ENCODE measurements at places on chromosomes 7 and 10.

- DNase-seq, result no peak
These were observed 36.7 kb downstream of the ARHGAP22 start for GRCh38 chr10:48568131-48568530.

DNA sequence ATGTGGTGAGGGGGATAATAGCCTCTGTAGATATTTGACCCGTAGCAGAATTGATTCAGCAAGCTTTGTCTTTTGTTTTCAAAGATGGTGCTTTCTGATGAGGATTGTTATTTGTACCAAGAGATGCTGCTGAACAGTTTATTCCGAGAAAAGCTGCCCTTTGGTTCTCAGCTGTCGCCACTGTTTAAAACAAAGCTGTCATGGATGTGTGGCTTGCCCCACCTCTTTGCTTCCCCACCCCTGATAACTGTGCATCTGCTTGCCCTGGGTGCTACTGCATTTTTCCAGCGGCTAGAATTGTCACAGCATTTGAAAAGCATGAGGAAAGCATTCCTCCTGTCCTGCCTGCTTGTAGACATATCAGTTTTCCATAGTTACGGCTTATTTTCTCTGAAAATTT, 226.9 kb upstream of the CSTF2T start:
- DNase-seq, result no peak

DNA sequence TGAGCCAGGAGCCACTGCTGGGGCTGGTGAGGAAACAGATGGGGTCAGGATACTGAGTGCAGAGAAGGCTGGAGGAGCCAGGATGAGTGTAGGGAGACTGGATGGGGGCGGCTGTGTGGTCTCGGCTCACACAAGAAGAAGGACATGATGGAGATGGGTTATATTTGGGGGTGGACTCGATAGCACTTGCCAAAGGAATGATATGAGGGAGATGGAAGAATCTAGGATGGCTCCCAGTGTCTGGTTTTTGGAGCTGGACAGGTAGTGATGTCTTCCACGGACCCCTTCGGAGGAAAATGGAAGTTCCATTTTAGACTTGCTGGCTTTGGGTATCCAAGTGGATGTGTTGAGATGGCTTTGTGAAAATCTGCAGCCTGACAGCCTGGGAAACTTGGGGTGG, 83.9 kb downstream of the CDH23 start:
- DNase-seq, result no peak

DNA sequence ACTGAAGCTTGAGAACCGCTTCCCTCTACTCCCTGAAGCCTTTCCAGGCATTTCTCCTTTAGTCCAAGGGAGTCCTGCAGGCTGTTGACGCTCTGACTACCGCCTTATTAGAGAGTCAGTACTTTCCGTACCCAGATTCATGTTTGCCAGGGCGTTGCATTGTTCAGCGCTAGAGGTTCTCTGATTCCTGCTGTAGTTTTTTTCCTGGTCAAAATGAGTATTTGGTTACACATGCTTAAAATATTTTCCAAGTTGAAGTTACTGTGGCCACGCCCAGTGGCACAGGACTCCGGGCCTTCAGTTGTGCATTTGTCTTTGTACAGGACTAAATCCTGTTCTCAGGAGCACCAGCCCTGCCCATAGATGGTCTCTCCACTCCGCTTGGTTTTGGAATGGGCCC, 7.9 kb downstream of the MTURN start:
- peak; percentile 15 for DNase-seq

DNA sequence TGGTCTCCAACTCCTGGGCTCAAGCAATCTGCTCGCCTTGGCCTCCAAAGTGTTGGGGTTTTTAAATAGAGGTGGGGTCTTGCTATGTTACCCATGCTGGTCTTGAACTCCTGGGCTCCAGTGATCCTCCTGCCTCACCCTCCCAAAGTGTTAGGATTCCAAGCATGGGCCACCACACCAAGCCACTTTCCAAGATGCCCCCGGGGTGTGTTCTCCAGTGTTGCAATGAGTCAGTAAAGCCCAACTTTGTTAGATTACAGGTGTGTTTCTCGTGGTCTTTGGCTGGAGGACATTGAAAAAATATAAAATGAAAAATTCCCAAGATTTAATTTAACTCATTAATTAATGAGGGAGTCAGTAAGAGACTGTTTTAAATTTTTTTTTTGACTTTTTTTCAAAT, 29.2 kb downstream of the TACR2 start:
- no peak for DNase-seq

- peak; percentile 30 for DNase-seq
These were observed 60.6 kb downstream of the DNAH11 start for GRCh38 chr7:21603462-21603861.

GRCh38 chr7:40726559-40726958, 591.8 kb downstream of the SUGCT start:
- no peak for DNase-seq

DNA sequence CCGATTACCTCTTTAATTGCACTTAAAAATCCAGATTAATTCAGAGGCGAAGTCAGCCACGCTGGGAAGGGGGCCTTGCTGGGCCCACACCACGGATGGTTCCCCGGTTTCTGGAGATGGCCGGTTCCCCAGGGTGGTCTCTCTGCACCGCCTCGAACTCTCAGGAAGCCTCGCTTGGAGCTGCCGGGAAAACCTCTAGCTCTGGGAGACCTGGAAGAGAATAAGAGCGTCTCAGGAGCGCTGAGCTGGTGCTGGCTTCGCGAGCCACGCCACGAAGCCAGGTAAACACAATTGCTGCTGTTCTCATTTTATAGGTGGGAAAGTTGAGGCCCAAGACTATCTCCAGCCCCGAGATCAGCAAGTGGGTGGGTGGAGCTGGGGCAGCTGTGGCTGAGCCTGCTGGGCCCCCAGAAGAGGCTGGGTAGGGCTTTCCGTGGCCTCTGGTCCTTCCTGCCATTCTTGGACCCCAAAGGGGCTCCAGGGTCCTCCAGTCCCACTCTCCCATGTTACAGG, 110.4 kb downstream of the MICALL2 start:
- no peak for DNase-seq

DNA sequence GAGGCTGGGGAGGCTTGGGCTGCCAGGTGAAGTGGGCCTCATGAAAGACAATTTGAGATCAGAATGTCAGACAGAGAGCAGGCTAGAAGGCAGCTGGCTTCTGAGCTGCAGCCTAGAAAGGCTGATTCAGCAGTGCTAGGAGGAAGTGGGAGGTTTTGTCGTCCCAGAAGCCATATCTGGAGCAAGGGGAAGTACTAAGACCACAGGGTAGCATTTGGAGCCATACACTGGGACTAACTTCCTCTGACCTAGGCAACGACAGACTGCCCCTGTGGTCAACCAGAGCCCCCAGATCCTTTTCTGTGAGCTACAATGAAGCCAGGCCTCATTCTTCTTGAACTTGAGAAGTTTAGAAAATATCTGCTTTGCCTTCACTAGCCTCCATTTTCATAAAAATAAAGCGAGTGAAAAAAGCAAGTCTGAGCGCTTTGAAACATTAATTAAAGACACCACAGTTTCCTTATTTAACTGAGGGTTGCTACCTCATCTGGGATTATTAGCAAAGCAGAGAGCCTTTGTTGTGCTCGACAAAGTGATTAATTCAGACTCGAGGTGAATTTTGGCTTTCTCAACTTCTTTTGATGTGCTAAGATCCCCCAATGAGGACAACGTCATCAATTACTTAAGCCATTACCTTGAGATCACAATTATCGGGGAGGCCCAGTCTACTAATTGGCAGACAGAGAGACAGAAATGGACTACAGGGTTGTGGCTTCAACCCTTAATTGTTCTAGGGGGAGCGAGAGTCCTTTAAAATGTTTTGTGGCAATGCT, 26.6 kb downstream of the TBXAS1 start:
- no peak for DNase-seq

- DNase-seq, result no peak
These were observed 54.0 kb upstream of the HECW1 start for GRCh38 chr7:43058271-43059066.

DNA sequence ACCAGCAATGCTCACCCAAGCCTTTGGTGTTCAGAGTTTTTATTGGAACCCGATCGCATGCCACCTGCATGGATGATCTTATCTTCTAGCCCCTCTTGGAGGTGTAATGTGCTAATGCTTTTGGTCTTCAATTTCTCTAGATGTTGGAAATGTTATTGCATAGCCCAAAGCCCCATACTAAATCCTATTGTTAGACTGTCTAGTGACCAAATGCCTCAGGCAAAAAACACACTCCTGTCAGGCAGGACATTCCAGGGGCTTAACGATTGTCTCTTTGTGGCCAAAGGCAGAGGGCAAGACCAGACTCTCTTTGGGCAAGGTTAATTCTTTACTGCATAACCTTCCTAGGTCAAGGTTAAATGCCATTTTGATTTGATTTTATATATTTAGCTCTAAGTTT, 187.9 kb downstream of the BMPER start:
- no peak for DNase-seq

- no peak for DNase-seq
These were observed 19.1 kb upstream of the PSMG3 start for GRCh38 chr7:1588978-1589377.

- no peak for DNase-seq
These were observed 252.7 kb upstream of the ETV1 start for GRCh38 chr7:14242175-14242574.

GRCh38 chr7:111987115-111987826, 218.9 kb downstream of the DOCK4 start:
- no peak for DNase-seq

GRCh38 chr7:92446869-92447344, 375 bp upstream of the GATAD1 start:
- DNase-seq, result no peak

DNA sequence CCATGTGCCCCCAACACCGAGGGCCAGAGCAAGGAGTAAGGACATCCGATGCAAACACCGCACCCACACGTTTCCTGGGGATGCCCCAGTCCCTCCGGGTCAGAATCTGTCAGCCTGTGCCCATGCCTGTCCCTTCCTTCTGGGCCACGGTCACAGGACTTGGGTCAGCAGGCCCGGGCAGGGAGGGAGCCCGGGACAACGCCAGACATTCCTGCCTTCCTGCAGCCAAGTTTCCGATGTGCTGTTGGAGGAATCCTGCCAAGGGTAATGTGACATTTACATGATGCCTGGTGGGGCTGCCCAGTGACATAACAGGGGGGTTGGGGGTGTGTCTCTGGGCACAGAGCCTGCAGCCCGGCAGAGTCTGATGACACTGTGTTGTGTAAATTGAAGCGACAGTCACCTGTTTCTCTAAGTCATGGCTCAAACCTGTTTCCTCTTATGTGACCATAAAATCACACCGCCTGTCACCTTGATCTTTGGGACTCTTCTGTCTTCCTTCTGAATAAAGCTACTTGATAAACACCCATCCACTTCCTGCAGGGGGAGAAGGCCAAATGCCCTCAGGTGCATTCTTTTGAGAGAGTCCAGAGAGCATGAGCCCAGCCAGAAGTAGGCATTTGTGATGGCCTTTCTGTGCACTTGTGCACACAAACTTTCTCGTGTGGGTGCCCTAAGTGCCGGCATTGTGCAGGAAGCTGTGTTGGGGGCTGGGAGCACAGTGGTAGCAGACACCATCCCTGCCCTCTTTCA, 175.3 kb upstream of the RHEB start:
- no peak for DNase-seq

DNA sequence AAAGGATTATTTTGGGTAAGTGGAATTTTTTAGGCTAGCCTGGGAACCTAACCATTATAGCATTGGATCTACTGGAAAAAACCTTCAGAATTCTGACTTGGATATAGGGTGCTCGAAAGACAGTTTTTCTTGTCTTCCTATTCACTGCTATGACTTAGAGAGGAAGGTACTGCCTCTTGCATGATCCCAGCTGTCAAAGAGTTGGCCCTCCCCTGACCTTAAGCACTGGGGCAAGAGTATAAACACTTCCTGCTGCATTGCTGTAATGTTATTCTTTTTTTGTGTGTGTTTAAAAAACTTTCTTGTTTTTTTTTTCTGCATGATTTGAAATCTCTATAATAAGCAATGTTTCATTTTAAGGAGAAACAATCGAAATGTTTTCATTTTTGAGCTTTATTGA, 113.0 kb downstream of the LRMDA start:
- DNase-seq, result peak; percentile 36

- peak; percentile 83 for DNase-seq
These were observed 789 bp downstream of the PDGFA start for GRCh38 chr7:518630-519483.

DNA sequence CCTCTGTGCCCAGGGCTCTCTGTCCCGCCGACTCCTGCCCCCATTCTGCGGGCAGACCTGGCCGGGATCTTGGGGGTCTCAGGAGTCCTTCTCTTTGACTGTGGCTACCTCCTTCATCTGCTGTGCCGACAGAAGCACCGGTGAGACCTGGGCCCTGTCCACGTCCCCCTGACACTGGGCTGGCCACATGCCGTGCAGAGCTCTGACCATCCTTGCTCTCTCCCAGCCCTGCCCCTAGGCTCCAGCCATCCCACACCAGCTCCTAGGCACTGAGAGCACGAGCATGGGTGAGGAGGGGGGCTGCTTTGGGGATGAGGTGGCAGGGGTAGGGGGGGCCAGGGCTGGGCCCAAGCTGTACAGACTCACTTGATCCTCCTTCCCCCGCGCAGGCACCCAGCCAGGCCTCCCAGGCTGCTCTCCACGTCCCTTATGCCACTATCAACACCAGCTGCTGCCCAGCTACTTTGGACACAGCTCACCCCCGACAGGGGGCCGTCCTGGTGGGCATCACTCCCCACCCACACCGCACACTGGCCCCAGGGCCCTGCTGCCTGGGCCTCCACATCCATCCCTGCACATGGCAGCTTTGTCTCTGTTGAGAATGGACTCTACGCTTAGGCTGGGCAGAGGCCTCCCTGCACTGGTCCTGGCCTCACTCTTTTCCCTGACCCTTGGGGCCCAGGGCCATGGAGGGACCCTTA, 4.8 kb upstream of the PILRB start:
- no peak for DNase-seq

DNA sequence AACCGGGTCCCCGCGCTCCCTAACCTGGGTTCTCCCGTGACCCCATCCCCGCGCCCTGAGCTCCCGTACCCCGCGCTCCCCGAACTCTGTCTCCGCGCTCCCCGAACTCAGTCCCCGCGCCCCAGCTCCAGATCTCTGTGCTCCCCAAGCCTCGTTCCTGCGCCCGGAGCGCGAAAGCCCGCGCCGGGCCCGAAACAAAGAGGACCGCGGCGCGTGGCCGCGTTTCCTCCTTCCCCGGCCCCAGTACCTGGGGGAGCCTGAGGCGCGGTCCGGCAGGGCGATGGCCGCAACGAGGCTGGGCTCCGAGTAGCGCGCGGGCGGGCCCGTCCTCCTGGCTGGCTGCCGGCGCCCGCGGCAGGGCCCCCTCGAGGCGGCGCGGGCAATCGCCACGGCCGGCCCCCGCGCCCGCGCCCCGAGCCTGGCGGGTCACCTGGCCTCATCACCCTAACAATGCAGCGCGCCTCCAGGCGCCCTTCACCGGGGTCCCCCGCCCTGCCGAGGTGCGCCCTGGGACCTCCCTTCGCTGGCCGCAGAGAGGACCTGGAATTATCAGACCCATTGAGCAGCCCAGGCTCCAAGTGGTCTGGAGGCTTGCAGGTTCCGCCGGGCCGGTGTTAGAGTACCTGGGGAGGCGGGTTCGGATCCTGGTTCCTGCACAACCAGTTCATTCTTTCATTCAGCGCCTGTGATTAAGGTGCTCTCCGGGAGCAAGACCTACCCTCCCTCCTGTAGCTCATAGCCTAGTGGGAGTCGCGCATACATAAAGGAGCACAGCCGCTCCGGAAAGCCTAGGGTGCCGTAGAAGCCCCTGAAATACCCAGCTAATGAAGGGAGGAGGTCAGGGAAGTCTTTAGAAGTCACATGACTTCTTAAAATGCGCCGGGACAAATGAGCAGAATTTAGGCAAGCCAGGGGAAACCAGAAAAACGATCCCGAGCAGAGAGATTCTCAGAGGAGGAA, at the start of gene TNS3:
Gene TNS3 (minus strand): TSS at position 308 of the 960 bp plus-strand sequence. CDS start 142,475 bp downstream, outside the sequence.
- peak; percentile 51 for DNase-seq

All from mesenchymal stem cell (in vitro differentiated cells and primary cell).